ENCODE measurements at places on chromosomes 13 and 19. TPM values are rescaled to one million over a fixed set of nuclear protein-coding genes. Genes with fewer than 3 reads are reported as not detected.

DNA sequence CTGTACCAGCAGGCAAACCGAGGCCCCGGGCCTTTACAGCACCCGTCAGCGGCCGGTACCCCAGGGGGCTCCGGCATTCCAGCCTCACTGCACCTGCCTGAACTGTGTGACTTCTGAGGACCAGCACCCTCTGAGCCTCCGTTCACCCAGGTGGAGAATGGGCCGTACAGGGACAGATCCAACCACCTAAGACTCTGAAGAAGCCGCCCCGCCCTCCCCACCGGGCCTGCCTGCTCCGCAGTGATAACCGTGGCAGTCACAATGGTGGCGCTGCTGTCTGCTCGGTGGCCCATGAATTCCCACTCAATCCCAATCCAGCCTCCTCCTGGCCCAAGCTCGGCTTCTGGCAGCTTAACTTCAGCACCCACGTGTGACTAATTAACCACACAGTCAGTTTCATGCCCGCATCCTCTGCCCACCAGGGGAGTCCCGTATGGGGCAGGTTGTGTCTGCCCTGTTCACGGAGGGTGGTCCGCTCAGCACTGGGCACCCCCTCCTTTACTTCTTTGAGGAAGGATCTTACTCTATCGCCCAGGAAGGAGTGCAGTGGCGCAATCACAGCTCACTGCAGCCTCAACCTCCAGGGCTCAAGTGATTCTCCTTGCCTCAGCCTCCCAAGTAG lies 3.4 kb downstream of the TCF3 start:
- no peak for DNase-seq

Gene SCGB2B2
- total RNA-seq = not detected

- no peak for DNase-seq
Observed at GRCh38 chr13:113403255-113404104, 39.5 kb upstream of the GRTP1 start.

- no peak for DNase-seq
Observed at GRCh38 chr19:28867978-28868377, 345.0 kb downstream of the UQCRFS1 start.

Gene OR7A5
- total RNA-seq = 0.34 TPM

GRCh38 chr19:5094768-5095567 lies 126.1 kb downstream of the KDM4B start:
- DNase-seq = no peak

GRCh38 chr19:6424195-6424938 lies at the start of gene KHSRP:
TSS of gene KHSRP (minus strand) at chr19:6424811. CDS start at chr19:6424701, 110 bp downstream.
- DNase-seq = no peak

GRCh38 chr19:41999071-41999877 lies 5.2 kb upstream of the ATP1A3 start:
- no peak for DNase-seq

DNA sequence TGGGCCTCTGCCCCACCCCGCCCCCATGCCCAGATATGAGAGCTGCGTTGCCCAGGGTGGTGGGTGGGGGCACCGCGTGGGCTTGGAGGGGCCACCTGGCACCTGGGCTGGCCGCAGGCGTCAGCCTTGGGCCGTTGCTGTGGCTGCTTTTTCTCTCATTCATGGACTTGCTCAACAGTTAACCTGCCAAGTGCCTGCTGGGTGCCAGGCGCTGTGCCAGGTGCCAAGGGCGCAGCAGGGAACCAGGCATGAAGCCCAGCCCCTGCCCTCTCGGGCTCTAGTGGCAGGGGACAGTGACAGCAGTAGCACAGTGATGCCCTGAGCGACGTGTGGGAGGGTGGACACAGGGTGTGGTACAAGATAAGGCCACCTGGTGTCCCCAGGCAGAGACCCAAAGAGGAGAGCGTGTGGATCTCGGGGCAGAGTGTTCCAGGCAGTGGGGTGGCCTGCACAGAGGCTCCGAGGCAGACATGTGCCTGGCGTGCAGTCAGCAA lies 28.1 kb downstream of the DHX34 start:
- no peak for DNase-seq

Gene CEACAM8
- total RNA-seq = not detected

- no peak for DNase-seq
Observed at GRCh38 chr13:73168953-73169401, 110.2 kb downstream of the KLF5 start.

Gene SYT5
- not detected for total RNA-seq

Gene ZNF525
- total RNA-seq = 8.3 TPM

Gene ZNF625
- total RNA-seq = 10.6 TPM

Gene RFPL4A
- not detected for total RNA-seq

Data from LHCN-M2 (cell line).